ENCODE measurements at places on chromosomes 12 and 14.

DNA sequence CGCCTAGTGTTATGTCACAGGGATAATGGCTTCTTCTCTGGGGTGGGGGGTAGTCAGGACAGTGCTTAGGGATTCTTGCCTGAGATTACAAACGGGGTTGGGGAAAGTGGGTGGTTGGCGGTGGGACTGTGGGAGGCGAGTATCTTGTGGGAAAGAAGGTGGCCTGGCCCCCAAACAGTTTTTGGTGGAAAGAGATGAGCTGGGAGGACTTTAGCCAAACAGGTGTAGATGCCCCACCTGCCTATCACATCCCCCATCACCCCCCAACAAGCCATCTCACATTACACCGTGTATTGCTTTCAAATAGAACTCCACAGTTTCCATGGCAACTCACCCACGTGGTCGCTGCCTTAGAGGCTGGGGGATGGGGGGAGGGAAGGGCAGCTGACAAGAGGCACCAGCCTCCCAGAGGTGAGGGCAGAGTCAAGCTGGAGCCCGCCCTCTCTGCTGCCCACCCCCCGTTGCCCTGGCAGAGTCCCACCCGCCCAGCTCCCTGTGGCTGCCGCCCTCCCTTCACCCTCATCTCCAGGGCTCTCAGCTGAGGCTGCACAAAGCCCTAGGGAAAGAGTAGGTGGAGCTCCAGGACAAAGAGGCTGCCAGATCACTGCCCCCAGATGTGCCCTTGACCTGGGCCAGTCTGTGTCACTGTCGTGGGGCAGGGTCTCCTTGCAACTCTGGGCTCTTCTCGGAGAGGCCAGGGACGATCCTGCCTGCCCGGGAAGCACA, 98.3 kb downstream of the LRRC74A start:
- no peak for DNase-seq

- no peak for DNase-seq
Measured at GRCh38 chr12:89363084-89363483, 10.8 kb upstream of the DUSP6 start.

DNA sequence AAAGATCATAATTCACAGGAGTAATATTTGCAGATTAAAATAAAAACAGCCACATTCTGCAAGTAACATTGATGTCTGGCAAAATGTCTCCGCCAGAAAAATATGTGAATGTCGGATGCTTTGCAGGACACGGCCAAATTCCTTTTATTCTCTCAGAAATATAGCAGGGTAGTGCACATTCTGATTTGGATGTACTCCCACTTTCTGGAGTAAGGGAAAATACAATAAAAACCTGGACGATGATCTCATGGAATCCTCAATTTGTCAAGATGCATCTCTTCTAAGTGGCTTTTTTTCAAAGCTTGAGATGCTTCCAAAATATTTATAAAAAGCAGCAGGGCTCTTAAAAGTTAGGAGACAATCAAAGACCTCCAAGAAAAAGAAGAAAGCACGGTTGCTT, 133.3 kb downstream of the TBX5 start:
- no peak for DNase-seq

- no peak for DNase-seq
Measured at GRCh38 chr12:19780460-19780859, 341.2 kb downstream of the AEBP2 start.

- DNase-seq: no peak
Measured at GRCh38 chr12:126488806-126489205, 1423.6 kb downstream of the AACS start.

DNA sequence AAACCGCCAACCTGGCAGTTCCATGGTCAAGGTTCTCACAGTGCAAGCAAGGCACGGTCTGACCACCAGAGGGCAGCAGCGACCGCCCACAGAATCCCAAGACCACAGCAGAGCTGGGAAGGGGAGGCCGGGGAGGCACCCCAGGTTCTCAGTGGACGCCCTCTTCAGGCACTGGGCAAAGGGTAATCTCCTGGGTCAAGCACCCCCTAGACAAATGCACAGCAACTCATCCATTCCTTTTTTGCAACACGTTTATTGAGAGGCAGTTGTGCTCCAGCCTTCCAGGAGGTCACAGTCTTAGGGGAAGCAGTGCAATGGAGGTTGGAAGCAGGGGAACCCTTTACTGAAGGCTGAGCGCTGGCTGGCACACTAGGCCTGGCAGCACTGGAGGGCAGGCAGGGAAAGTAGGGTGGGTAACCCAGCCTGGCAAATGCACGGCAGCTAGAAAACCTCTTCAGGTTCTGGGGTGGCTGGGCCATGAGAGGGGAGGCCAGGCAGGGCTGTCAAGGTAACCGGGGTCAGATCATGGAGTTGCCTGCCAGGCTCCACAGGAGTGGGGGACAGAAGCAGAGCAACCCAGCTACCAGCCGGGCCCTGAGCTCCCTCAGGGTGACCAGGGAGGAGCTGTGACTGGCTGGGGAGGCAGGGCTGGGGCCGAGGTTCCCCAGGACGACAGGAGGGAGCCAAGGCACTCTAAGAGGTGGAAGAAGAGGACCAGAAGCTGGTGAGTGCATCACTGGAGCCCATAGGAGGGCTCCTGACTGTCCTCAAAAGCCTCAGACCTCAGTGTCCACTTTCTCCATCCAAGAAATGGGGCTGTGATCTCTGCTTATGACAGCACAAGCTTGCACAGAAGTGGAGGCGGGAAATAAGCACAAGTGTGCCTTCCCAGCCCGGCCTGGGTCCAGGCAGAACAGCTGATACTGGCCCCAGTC, 1.8 kb upstream of the RHOF start:
- DNase-seq: no peak

DNA sequence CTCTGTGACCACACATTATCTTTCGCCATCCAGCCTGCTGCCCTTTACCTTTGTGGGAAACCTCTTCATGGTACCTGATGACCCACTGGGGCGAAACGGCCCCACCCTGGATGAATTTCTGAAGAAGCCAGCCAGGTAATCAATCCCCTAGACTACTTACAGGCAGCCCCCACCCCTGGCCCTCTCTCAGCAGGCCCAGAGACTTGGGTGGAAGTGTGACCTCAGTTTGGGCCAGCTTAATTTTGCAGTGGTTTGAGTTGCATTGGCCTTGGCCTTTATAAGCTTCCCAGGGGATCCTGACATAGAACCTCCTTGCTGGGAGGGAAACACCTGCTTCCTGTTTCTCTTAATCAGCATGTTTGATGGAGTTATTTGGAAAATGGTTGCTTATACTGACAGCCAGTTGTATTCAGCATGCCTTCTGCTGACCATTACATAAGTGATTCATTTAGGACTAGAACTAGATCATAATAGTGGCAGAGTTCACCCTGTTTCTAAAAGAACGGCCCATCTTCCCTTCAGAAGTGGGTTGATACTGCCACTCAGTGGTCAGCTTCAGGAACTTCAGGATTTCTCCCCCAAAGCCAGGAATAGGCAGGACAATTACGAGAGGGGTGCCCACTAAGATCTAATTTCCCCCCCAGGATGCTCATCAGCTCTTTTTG, 6.1 kb downstream of the SDR39U1 start:
- DNase-seq: no peak

- DNase-seq: no peak
Measured at GRCh38 chr12:24950231-24950834, 1.4 kb upstream of the BCAT1 start.

DNA sequence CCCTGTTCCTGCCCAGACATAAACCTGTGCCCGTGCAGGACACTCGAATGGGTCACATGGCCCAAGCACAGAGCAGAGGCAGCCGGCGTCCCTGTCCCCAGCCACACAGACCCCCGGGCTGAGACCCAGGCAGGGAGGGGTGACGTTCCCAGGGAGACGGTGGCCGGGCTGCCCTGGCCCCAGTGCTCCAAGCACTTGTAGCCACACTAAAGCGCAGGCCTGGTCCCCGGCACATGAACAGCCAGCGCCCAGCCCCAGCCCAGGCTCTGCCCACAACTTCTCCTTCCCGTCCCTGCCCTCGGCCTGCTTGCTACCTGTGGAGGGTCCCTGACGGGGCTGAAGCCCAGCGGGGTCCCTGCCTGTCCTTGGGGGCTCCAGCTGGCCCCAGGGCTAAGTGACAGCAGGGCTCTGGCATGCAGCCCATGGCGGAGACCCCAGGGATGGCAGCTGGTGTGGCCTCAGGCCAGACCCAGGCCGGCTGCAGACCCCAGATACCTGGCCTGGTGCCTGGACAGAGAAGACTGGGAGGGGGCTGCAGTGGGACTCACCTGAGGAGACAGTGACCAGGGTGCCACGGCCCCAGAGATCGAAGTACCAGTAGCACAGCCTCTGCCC, 338.4 kb downstream of the TMEM121 start:
- no peak for DNase-seq

DNA sequence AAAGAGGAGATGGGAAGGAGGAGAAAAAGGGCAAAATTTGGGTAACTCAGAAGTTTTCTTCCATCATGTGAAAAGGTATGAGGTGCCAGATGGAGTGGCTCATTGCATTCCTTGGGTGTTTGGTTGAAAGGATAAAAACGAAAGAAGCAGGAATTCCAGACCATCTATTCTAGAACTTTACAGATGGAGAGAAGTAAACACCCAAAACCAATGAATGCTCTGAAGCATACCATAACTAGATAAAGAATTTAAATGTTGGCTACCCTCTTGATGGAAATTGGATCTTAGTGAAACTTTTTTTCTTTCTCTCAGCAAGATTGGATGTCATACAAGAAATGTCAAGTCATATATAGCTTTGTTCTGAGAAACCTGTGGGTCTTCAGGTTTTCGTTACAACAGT, 175.6 kb upstream of the FAR2 start:
- DNase-seq: no peak

- no peak for DNase-seq
Measured at GRCh38 chr14:99792551-99793212, 531 bp upstream of the EML1 start.

- DNase-seq: no peak
Measured at GRCh38 chr12:40325349-40325960, 100.7 kb downstream of the LRRK2 start.

DNA sequence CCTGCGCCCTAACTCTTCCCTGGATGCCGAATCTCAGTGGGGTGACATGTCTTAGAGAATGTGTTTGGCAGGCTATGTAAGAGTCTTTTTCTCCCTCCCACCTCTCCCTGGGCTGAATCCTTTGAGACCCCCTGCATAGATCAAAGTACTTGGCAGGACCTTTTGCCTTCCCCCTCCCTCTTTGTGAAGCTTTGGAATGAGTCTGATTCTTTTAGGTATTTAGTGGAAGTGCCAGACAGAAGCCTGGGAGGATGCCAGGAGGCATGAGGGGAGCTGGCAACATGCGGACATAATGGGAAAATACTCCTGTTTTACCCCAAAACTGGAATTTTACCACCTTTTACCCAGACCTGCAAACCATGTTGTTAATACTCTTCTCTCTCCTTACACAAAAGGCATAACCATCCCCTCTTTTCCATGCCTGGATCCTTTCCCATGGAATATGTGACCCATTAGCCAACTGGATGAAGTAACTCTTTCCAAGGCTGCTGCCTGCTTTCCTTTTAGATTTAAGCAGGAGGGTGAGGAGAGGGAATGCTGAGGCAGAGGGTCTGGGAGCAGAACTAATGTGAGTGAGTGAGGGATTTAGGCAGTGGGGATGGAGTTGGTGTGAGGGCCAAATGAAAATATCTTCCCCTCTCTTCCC, 41.7 kb downstream of the TTLL5 start:
- DNase-seq: no peak
